ENCODE measurements at places on chromosomes 2 and 18.

DNA sequence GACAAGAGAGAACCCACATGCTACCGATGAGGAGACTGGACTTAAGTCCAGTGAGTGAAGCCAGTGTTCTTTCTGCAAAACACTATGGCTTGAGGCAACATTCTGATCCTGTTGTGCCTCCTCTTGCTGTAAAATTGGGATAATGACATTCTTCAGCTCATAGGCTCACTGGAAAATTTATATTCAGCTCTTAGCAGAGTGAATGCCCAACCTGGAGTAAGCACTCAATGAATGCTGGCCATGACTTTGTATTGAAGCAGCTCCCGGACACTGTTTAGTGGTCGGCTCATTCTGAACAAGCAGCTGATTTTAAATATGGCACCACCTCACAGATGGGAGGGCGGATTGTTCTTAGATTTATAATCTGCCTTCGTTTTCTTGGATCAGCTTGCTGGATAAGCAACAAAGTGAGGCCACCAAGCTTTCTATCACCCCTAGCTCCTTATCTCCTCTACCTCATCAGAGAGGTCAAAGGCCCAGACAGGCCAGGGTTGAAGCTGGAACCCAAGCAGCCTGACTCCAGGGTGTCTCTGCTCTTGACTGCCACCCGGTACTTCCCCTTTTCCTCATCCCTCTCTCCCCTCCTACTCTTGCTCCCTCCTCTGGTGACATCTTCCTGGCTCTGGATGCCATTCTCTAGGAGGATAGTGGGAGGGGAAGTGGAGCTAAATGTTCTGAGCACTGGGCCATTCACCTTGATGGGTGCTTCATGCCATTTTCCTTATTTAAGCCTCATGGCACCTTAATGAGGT lies 11.5 kb downstream of the SLC9A4 start:
- no peak for DNase-seq

GRCh38 chr2:148914463-148914862 lies 39.4 kb downstream of the KIF5C start:
- no peak for DNase-seq

- no peak for DNase-seq
Measured at GRCh38 chr2:70094978-70095719, 7.9 kb downstream of the PCBP1 start.

DNA sequence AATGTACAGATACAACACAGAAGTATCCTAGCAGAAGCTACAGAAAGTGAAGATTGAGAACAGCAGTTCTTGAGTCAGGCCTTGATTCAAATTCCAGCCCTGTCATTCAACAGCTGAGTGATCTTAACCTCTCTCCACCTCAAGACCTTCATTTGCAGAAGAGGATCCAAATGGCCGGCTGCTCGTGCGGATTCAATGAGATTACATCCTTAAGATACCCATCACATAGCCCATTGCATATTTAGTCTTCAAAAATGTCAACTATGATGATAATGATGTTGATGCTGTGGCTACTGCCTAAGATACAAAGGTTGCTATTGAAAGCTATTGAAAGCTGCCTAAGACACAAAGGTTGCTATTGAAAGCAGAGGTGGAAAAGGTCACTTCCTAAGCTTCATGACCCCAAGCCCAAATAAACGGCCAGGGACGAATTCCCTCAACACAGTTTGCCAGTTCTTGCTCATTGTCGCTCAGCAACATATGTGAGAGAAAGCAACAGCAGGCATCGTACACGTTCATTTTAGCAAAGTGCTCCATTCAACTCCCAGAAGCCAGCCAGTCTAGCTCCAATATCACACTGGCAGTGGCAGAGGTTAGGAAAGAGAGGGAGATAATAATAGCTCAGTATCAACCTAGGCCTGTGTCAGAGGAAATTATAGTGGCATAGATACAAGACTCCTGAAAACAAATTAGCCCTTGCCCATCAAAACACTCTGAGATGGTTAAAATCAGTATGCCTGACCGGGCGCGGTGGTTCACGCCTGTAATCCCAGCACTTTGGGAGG lies 36.1 kb downstream of the MRPL35 start:
- DNase-seq = no peak

DNA sequence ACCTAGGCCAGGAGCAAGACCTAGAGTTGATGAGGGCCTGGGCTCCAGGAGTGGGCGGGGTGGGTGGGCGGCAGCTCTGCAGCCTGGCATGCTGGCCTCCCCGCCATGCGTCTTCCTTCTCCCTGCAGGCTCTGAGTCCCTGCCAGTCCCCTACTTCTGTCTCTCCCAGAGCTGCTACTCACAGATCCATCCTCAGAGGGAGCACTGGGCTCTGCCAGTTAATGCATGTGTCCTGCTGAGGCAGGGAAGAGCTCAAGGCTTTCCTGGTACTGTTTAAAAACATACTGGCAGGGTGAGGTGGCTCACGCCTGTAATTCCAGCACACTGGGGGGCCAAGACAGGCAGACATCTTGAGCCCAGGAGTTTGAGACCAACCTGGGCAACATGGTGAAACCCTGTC lies 38.7 kb upstream of the EDAR start:
- no peak for DNase-seq

DNA sequence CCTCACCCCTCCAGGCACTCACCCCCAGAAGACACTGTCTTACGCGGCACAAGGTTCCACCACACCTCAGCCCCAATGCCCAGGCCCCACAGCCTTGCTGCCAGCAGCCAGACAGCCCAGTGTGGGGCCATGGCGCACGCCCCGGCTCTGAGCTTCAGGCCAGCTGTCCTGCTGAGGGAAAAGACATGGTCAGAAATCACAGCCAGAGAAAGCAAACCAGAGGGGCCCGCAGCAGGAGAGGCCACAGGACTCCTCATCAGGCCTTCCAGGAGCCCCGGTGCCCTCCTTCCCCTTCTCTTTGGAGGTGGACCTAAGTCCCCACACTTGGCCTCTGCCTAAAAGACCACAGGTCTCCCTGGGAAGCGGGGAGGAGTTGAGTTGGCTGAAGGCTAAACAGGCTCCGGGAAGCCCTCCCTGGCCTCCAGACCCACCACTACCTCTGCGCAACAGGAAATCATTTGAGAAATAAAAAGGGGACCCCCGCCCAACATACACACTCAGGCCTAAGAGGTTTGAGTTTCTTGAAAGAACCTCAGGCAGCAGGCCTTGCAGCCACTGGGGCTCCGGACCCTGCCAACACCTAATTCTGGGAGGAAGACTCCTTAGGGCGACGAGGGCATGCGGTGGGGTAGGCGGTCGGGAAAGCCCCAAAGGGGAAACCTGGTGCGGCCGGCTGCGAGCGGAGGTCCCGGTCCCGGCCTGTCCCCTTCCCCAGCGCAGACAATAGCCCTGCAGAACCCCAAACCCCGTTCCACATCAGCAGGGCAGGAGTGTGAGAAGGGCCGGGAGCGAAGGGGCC lies 1.9 kb downstream of the SEMA4C start:
- DNase-seq = no peak

DNA sequence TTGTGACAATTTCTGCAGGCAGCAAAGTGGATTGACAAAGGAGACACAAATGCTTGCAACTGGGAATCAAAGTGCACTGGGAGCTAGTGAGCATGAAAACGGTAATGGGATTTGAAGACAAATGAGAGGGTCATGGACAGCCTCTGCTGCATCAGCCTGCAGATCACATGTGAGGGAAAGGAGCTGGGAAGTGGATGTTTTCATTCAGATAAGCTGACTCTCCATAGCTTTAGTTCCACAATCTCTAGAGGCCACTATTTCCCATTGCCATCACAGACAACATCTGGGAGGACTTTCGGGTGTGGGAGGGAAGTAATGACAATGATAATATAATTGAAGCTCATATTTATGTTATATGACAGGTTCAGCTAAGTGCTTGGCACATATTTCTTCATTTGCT lies 28.4 kb downstream of the ADCYAP1 start:
- no peak for DNase-seq

DNA sequence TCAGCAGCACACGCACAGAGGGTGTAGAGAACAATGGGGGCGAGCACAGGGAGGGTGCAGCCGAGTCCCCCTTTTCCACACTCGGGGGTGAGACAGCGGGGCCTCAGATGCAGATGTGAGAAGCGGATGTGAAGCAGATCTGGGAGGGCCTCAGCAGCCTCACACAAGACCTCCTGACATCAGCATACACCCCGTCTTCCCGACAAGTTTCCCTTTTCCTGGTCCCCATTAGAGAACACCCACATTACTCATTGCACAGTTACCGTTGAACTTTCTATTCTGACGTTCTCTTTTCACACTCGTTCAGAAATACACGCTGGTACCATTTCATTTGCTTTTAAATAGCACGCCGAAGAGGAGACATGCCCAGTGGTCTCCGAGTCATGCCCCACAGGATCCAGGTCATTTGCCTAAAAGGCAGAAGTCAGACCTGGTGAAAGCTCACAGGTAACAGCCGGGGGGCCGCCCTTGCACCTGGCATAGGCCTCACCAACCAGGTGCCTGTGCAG lies 129.5 kb upstream of the ID2 start:
- DNase-seq = no peak

DNA sequence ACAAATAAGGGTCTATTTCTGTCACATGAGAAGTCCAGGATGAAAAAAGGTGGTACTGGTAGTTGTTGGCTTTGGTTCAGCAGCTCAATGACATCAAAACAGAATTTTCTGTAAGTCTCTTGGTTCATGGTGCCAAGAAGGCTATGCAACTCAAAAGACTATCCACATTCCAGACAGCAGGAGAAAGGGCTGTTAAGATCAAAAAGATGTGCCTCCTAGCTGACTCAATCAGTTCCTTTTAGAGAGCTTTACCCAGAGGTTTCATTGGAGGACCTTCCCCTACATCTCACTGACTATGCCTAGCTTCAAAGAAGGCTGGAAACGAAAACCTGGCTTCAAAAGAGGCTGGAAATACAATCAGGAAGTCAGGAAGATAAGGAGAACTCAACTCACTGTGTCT lies 98.0 kb downstream of the DYM start:
- no peak for DNase-seq

- no peak for DNase-seq
Measured at GRCh38 chr2:33619028-33619427, 19.9 kb upstream of the FAM98A start.

DNA sequence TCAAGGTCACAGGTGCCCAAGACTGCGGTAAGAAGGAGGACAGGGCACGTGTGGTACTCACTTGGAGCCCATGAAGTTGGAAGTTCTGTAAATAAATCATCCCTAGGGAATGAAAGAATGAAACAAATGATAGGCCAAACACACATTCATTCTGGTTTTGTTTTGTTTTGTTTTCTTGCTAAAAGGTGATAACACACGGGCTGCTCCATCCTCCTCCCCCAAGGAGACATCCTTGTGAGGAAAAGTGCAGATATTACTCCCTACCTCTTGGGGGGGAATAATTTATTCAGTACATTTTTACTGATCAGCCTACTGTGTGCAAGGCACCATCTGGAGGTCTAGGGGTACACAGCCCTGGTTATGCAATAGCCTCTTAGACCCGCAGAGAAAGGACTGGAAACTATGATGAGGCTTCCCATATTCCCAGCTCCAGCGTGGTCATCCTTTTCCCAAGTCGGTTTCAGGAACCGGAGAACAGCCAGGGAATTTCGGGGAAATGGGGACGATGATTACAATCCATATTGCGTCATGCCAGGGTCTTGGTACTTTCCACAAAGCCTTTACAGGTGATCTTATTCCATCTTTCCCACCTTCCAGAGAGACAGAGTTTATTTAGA lies 6.3 kb downstream of the RAX start:
- DNase-seq = no peak

DNA sequence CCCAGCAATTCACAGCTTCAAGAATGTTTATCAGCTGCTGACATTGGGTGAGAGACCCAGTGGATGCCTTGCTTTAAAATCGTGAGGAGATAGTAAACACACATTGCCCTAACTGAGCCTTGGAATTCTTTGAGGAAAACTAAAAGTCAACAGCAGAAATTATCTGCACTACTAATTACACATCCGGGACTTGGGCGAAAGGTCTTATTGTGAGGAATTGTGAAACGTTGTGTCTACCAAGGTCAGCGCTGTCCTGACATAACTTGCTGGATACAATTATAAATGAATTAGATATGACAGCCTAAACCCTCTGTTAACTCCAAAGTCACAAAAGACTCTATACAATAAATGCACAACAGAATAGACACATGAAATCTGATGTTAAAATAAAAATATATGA lies 121.4 kb downstream of the ST6GAL2 start:
- no peak for DNase-seq

- DNase-seq = no peak
Measured at GRCh38 chr2:58981237-58981636, 740.1 kb upstream of the FANCL start.

DNA sequence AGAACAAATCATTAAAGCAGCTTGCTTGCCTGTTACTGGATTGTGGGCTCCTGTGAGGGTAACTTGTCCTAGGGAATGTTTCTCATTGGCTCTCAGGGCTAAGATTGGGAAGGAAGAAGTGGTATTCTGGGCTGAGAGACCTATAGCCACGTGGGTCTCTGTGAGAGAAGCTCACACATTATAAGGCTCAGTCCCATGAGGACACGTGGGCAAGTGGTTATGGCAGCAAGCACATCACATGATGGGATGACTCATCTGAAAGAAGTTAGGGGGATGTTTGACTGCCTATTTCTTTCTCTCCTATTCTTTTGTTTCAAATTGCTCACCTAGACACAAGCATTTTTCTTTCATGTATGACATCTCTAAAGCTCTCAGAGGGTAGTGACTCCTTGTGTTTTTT lies 418.0 kb upstream of the ST6GAL2 start:
- DNase-seq = no peak

- DNase-seq = no peak
Measured at GRCh38 chr2:148814143-148814859, 60.7 kb upstream of the KIF5C start.

- DNase-seq = no peak
Measured at GRCh38 chr2:237574894-237575868, 8.8 kb downstream of the PRLH start.

DNA sequence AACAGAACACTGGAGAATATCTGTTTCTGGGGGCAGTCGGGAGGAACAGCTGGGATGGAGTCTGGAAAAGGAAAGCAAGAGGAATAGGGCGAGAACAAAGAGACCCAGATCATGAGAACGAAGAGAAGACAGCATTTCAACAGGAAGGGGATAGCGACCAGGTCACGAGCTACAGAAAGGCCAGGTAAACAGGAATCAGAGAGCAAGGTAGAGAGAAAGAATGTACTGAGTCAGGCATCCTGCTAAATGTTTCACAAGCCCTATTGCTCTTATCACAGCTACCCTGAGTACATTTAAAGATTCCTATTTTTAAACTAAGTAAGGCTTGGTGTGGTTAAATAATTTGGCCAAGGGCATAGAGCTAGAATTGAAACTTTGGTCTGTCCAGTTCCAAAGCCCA lies 254.9 kb upstream of the RAB12 start:
- no peak for DNase-seq
